ENCODE measurements at places on chromosomes 1 and 21. TPM values are rescaled to one million over a fixed set of nuclear protein-coding genes. Genes with fewer than 3 reads are reported as not detected.

- no peak for DNase-seq
Observed at GRCh38 chr1:147241934-147242448, 493 bp upstream of the CHD1L start.

DNA sequence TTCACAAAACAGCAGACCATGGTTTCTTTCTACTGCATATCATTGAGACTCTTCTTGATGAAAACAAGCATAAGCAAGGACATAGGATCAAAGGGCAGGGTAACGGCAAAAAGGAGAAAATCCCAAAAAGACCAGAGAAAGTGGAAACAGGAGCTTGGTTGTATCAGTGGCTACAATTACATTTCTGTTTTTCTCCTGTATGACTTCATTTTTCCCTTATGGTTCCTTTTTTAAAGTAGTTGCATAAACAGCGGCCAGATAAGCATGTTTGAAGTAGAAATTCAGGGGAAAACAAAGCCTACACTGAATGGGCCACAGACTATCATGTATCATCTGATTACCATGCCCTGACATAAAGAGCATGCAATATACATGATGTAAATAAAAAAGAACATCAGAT, 4.6 kb downstream of the EGLN1 start:
- DNase-seq, result no peak

GRCh38 chr21:35649186-35649585, 411.1 kb downstream of the SETD4 start:
- no peak for DNase-seq

GRCh38 chr1:65079941-65080340, 68.1 kb upstream of the AK4 start:
- no peak for DNase-seq

- no peak for DNase-seq
Observed at GRCh38 chr1:187477535-187477934, 648.8 kb downstream of the PLA2G4A start.

GRCh38 chr1:1432951-1433803, 2.3 kb upstream of the VWA1 start:
- DNase-seq, result no peak

The LAMC2 gene
- polyA plus RNA-seq, result 0.96 TPM

The SYCP1 gene
- not detected for polyA plus RNA-seq

The ZBTB7B gene
- polyA plus RNA-seq, result 29.4 TPM

The SPRR1B gene
- polyA plus RNA-seq, result not detected
